ENCODE measurements at places on chromosomes 13 and 19.

GRCh38 chr19:42285541-42285941, 16.4 kb upstream of the PRR19 start:
- DNase-seq = no peak

DNA sequence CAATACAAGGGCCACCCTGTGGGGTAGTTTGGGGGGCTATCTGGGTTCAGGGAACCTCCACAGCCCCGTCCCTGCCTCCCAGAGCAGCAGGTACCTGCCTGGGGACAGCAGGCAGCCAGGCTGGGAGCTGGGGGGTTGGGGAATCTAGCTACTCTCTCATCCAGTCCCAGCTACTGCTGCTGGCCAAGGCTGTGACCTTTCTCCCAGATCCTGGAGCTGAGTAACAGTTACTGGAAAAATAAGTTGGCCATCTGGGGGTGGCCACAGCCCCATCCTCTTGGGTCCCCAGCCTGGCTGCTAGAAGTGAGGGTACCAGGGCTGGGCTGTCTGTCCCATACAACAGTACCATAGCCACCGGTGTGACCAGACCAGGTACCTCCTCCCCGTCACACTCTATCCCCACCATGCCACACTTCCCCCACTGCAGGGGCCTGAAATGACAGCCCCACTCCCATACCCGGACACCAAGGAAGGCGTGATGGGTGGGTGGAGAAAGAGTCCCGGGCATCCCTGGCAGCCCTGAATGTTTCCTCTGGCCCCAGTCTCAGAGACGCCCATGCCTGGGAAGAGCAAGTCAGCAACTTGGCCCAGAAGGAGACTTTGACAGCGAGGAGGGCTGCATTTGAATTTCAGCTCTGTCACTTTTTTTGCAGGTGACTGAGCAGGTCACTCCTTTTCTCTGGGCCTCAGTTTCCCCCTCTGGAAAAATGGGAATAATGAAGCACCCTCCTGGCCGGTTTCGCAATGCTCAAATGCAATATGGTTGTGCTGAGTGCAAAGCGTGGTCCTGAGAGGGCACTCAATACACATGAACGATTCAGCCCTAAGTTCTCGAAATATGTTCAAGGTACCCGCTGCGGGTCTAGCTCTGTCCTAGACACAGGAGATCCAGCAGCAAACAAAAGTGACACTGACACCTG, 30.7 kb upstream of the NFIC start:
- DNase-seq = no peak

DNA sequence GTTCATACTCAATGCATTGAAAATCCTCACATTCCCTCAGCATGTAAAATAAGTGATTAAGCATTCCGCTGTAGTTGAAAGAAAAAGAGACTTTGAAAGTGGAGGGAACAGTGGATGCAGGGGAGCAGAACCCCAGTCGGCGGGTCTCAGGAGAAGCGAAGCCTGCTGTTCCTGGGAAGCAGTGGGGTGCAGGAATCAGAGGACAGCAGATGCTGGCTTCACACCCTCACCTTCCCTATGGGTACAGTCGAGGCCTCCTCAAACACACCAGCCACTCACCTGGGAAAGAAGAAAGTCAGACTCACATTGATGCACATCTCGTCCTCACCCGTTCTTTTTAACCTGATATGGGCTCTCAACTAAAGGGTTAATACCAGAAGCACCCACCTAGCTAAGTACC, 38.2 kb downstream of the COL4A2 start:
- no peak for DNase-seq

DNA sequence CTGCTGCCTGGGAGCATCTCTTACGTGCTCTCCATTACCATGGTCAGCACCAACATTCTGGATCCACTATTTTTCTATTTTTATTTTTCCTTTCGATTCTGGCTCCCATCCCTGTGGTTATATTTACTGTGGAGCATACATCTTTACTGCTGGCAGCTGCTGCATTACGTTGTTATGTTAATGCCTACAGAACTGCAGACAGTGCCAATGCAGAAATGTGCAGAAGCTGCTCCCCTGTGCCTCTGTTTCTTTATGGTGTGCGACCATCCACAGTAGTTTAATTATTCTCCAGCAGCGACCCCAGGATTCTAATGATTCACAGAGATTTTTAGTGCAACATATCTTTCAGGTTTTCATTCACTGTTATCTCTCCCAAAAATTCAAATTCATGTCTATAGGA, 911.7 kb upstream of the SLITRK6 start:
- no peak for DNase-seq

DNA sequence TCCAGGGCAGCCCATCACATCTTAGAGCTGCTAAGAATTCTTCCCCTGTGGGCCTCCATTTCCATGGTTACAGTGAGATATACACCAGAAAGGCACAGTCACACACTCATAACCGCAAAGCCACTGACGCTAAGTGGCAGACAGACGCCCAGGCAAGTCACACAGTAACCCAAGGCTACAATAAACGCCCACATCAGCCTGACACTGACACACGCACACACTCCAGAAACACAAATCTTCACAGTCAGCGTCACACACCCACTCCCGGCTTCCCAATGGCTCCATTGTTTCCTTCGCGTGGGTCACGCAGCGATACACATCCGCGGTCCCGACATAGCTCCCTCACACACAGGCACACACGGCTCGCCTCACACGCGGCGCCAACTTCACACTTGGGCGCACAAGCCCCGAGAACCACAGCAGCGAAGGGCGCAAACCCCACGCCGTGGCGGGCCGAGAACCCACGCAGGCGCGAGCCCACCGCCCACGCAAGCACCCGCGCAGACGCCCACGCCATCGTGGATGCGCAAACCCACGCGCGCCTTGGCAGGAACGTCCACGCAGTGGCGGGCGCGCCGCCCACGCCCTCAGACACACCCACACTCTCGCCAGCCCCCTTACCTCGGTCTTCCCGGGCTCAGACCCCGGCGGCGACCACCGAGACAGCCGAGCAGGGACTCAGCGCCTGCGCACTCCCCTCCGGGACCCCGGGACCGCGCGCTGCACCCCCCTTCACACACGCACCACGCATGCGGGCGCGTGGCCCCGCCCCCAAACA, at the start of gene ZNF667:
ZNF667 (minus strand) TSS at position 695 of the 778 bp plus-strand sequence. CDS start 14,975 bp downstream, outside the sequence.
- DNase-seq = peak; percentile 2

GRCh38 chr13:78649997-78650716, 8.8 kb downstream of the OBI1 start:
- no peak for DNase-seq

- no peak for DNase-seq
Observed at GRCh38 chr19:40663695-40664692, 26.5 kb downstream of the NUMBL start.

GRCh38 chr19:17156947-17157302, 58.2 kb upstream of the USE1 start:
- DNase-seq = no peak

Measured in stimulated activated CD4-positive, alpha-beta T cell treated with anti-CD3 and anti-CD28 coated beads, Interleukin-4, amount 100 ng/mL, for 4 hours (primary cell).